Chondrocyte (in vitro differentiated cells): ENCODE measurements at places on chromosomes 4 and X. TPM values are rescaled to one million over a fixed set of nuclear protein-coding genes. Genes with fewer than 3 reads are reported as not detected.

Gene TRPC3
- 0.20 to 0.39 TPM in 2 of 3 replicates, not detected in the other for total RNA-seq

Gene ARMCX4
- 13.3 to 15.4 TPM (median 15.2 TPM) in 3 replicates for total RNA-seq

DNA sequence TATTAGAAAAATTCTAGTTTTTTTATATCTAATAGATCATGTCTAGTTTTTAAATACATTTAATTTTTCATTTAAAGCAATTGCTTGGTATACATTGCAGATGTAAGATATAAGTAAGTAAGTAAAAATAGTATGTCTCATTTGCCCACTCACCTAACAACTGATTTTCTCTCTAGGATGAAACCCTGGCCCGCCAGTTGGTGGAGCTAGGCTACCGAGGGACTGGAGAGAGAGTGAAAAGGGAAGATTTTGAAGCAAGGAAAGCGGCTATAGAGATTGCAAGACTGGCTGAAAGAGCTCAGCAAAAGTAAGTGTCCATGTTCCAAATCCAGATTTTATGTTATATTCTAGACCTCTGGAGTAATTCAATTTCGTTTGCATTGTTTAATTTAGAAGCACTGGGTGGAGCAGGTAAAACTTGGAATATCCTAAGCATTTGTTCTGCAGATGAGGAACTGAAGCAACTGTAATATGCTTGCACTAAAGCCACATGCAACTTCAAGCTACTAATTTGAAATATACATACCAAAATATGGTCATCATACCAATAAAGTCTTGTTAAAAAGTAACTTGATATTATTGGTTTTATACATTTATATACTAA lies 27.1 kb downstream of the CFAP299 start:
- no peak for DNase-seq
- no peaks in the 10 kb centered on the region for H3K36me3 ChIP-seq
- H3K4me1 ChIP-seq: no peaks in the 10 kb centered on the region

Gene AKAP4
- not detected in 3 replicates for total RNA-seq

- DNase-seq: no peak
- H3K27me3 ChIP-seq: no peaks in the 10 kb centered on the region
- H3K27ac ChIP-seq: no peak overlapping the region
- peaks cover 4% of the 10 kb centered on the region for H3K4me1 ChIP-seq
Measured at GRCh38 chrX:31178769-31179125, 106.9 kb upstream of the FTHL17 start.

Gene MAGEB3
- total RNA-seq: not detected in 3 replicates

GRCh38 chr4:155468282-155468681 lies 91.5 kb upstream of the MAP9 start:
- DNase-seq: no peak
- no peaks in the 10 kb centered on the region for H3K36me3 ChIP-seq
- peaks cover 42% of the 10 kb centered on the region for H3K4me1 ChIP-seq
- no peak overlapping the region for H3K4me3 ChIP-seq
- no peak overlapping the region for H3K27ac ChIP-seq

DNA sequence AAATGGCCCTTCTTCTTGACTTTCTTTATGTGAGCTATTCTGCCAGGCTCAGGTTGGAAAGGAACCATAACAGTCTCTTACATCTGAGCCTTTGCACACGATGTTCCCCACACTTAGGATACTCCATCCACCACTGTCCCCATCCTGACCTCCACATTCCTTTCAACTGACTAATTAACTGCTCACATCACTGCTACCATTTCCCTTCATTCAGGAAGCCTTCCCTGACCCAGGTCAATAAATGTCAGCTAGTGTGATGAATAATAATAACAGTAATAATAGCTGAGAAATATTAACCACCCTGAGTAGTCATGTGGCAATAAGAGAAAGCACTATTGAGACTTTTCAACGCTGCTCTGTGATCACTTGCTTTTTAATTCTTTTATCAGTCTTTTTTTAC lies 291.7 kb downstream of the KCNIP4 start:
- H3K27me3 ChIP-seq: no peaks in the 10 kb centered on the region
- no peak overlapping the region for H3K27ac ChIP-seq
- no peaks in the 10 kb centered on the region for H3K36me3 ChIP-seq
- DNase-seq: no peak
- no peak overlapping the region for H3K4me3 ChIP-seq

GRCh38 chr4:76616526-76616925 lies 181.5 kb downstream of the SHROOM3 start:
- peak overlapping the region; percentile 9 for H3K27ac ChIP-seq
- H3K27me3 ChIP-seq: no peaks in the 10 kb centered on the region

DNA sequence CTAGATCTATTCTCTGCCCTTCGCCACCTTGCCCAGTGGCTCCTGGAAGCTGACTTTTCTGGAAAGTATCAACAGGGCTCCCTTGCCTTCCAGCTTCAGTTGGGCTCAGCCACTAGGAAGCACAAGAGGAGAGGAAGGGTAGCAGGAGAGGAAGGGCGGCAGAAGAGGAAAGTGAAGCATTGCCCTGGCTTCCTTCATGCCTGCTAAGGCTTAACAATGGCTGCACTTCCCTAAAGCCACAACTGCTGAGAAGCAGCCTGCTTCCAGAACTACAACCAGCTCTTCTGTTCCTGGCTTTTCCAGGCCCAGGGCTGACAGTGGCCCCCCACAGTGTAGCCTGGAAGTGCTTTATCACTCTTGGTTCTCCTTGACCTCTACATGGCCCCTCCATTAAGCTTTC lies 29.1 kb upstream of the PGM2 start:
- peaks cover 3% of the 10 kb centered on the region for H3K4me1 ChIP-seq
- no peaks in the 10 kb centered on the region for H3K36me3 ChIP-seq
- no peak overlapping the region for H3K27ac ChIP-seq
- H3K4me3 ChIP-seq: no peak overlapping the region

Gene GPR82
- total RNA-seq: not detected in 3 replicates

DNA sequence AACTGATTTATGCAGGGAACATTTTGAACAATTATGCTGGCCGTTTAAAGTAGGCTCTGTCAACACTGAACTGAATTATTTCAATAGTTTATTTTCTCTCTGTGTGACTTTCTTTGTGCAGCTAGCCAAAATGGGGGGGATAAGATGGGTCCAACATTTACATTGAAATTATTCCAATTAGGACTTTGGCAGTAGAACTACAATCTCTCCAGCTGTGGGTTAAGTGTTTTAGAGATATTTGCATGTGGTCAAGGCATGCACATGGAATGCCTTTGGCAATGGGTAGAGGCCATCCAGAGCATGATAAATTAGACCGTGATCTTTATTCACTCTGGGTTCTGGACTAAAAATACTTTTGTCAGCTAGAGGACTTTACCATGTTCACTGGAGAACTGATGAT lies 107.9 kb upstream of the ELOVL6 start:
- no peak overlapping the region for H3K4me3 ChIP-seq
- peaks cover 3% of the 10 kb centered on the region for H3K36me3 ChIP-seq
- H3K27ac ChIP-seq: no peak overlapping the region
- H3K4me1 ChIP-seq: peaks cover 5% of the 10 kb centered on the region
- peaks cover 6% of the 10 kb centered on the region for H3K27me3 ChIP-seq

GRCh38 chr4:3715855-3716630 lies 50.1 kb upstream of the ADRA2C start:
- peak; percentile 65 for DNase-seq
- H3K27me3 ChIP-seq: peaks cover 36% of the 10 kb centered on the region
- H3K4me3 ChIP-seq: no peak overlapping the region
- H3K4me1 ChIP-seq: no peaks in the 10 kb centered on the region

DNA sequence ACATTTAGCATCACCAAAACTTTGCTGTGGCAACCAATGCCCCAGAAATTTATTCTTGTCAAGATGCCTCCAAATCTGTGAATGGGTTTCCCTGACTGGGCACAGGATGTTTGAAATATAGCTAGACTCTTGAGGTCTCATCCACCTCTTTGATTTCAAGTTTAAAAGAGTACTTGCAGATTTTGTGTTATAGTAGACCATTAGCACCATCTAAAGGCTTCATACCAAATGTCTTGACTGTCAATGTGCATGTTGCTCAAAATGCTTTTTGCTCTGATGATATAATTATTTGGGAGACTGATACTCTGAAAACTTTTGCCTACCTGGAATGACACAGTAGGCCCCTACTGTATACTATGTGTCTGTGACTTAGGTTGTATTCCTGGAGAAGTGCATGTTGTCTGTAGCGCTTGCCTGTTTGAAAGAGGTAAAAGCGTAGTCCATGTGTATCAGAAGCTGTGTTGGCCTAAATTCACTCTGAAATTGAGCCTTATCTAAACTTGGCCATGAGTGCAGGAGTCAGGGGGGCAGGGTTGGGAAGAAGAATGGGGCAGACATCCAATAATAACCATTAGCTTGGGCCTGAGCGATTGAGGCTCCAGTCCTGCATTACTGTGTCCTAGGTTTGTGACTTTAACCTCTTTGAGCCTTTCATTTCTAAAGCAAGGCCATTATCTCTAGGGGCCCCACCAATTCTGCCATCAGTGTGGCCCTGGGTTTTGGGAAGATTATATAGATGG lies 33.8 kb downstream of the NDP start:
- no peak overlapping the region for H3K4me3 ChIP-seq
- no peak for DNase-seq
- peaks cover 3% of the 10 kb centered on the region for H3K27me3 ChIP-seq
- peaks cover 6% of the 10 kb centered on the region for H3K4me1 ChIP-seq
- no peak overlapping the region for H3K27ac ChIP-seq

- DNase-seq: peak; percentile 84
- H3K4me3 ChIP-seq: no peak overlapping the region
- H3K36me3 ChIP-seq: peaks cover 2% of the 10 kb centered on the region
- no peaks in the 10 kb centered on the region for H3K4me1 ChIP-seq
- peaks cover 14% of the 10 kb centered on the region for H3K27me3 ChIP-seq
- H3K27ac ChIP-seq: no peak overlapping the region
Measured at GRCh38 chr4:1449833-1450741, 43.8 kb upstream of the NKX1-1 start.

DNA sequence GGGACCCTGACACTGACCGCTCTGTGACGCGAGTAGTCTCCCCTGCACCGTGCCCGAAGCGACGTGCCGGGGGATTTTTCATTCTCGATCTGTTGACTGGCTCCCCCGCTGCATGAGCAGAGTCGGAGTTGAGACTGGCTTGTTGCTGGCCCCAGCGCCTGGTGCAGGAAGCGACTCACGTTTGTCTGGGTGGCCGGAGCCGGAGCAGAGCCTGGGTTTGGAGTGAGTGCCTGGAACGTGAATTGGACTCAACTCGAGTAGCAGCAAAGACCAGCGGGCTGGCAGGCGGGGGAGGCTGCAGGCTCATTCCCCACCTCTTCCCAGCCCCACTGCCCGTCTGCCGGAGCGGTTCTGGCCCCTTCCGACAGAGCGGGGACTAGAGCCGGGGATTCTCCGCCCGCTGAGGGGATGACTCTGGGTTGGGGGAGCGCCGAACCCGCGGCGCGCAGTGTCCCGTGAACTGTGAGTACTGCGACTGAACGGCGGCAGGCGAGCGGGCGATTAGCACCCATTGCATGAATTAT lies 554 bp downstream of the PCDH7 start:
- H3K36me3 ChIP-seq: peaks cover 11% of the 10 kb centered on the region
- H3K4me1 ChIP-seq: peaks cover 39% of the 10 kb centered on the region
- no peaks in the 10 kb centered on the region for H3K27me3 ChIP-seq
- peak overlapping the region; percentile 98 for H3K27ac ChIP-seq

DNA sequence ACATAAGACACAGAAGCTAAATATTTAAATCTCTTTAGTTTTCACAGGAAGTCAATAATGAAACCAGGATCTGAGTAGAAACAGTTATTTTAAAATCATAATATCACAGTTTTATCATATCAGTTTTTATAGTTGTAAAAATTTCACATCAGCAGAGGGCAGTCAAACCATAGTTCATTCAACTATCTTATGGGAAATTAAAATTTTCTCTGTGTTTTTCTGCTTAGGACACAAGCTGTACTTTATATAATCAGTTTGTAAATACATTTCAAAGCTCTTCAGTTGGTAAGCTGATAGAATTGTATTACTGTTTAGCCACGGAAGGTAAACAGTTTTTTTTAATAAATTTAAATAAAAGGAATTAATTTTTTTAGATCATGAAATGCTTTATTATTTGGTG lies 204.8 kb upstream of the NUDT6 start:
- no peak overlapping the region for H3K4me3 ChIP-seq
- H3K4me1 ChIP-seq: peaks cover 21% of the 10 kb centered on the region
- no peak for DNase-seq
- no peak overlapping the region for H3K27ac ChIP-seq
- no peaks in the 10 kb centered on the region for H3K36me3 ChIP-seq

Gene UCHL1
- 771 to 856 TPM (median 807 TPM) in 3 replicates for total RNA-seq

DNA sequence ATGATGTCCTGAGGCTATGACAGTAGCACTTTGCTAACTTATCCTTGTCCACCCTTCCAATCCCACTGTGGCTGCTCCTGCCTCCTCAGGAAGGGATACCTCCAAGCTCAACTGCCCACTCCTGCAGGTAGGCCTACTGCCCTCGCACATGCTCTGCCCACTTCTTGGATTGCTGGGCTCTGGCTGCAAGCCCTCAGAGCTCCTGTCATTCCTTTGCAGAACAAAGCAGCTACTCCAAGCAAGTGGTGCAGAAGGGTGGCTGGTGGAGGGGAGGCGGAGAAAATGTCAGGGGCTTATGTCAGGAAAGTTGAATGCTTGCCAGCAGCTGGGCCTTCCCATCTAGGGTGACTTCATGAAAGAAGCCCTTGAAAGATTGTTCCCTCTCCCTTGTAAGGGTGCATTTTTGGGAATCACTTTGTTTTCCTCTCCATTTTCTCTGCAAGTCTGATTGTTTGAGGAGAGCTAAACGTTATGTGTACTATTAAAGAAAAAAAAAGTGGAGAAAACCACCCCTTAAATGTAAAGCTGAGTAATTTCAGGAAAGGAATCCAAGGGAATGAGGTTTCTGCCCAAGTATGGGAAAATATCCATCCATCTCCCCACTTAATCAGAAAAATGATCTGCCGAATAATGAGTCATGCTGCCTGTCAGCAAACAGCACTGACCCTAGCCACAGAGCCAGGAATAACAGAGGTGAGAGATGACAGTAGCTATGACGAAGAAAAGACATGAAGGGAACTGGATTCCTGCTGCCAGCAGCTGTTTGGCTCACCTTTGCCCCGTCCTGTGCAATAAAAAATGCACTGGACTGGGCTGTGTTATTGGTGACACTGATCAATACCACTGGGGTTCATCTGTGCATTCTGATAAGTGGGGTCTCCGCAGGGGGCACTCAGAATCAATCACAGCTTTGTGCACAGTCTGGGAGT lies 102.0 kb downstream of the RTL5 start:
- H3K27ac ChIP-seq: peak overlapping the region; percentile 76
- no peak for DNase-seq
- peaks cover 37% of the 10 kb centered on the region for H3K4me1 ChIP-seq

Gene UGT2B15
- total RNA-seq: not detected in 3 replicates

Gene JADE3
- total RNA-seq: 8.2 to 11.7 TPM (median 10.6 TPM) in 3 replicates

Gene TEX13B
- total RNA-seq: not detected in 3 replicates

- peaks cover 4% of the 10 kb centered on the region for H3K27me3 ChIP-seq
- DNase-seq: no peak
- H3K27ac ChIP-seq: no peak overlapping the region
Measured at GRCh38 chr4:29052266-29052665, 1667.9 kb upstream of the PCDH7 start.

GRCh38 chr4:107035819-107036583 lies at the start of gene DKK2:
Gene DKK2, minus strand, starts transcription at chr4:107036313. Its CDS starts 722 bp downstream, at chr4:107035591.
- DNase-seq: peak; percentile 89
- H3K4me1 ChIP-seq: peaks cover 51% of the 10 kb centered on the region
- H3K27ac ChIP-seq: peak within 1 kb of the TSS; percentile 88
- H3K4me3 ChIP-seq: peak within 1 kb of the TSS; percentile 98
- H3K27me3 ChIP-seq: no peaks in the 10 kb centered on the region
- H3K36me3 ChIP-seq: no peaks in the 10 kb centered on the region

- no peaks in the 10 kb centered on the region for H3K36me3 ChIP-seq
- H3K4me3 ChIP-seq: no peak overlapping the region
- H3K4me1 ChIP-seq: peaks cover 6% of the 10 kb centered on the region
- no peak overlapping the region for H3K27ac ChIP-seq
- no peaks in the 10 kb centered on the region for H3K27me3 ChIP-seq
Measured at GRCh38 chr4:109162759-109163158, 139.7 kb downstream of the COL25A1 start.

GRCh38 chr4:76622126-76622525 lies 187.1 kb downstream of the SHROOM3 start:
- peak overlapping the region; percentile 98 for H3K27ac ChIP-seq
- H3K4me3 ChIP-seq: no peak overlapping the region
- no peak for DNase-seq
- no peaks in the 10 kb centered on the region for H3K36me3 ChIP-seq
- H3K4me1 ChIP-seq: peaks cover 75% of the 10 kb centered on the region
- no peaks in the 10 kb centered on the region for H3K27me3 ChIP-seq

Gene DMRTC1
- total RNA-seq: not detected in 3 replicates
